ENCODE measurements at places on chromosomes 6 and 20. TPM values are rescaled to one million over a fixed set of nuclear protein-coding genes. Genes with fewer than 3 reads are reported as not detected.

The MUC22 gene
- 0.02 TPM for total RNA-seq

The OPN5 gene
- not detected for total RNA-seq

The IL17F gene
- not detected for total RNA-seq

The NINL gene
- total RNA-seq = 14.4 TPM

All from A549 treated with dexamethasone at 1 μM for 4 hours (cell line).